NCI-H526 (cell line): ENCODE measurements at places on chromosomes 3 and 15.

DNA sequence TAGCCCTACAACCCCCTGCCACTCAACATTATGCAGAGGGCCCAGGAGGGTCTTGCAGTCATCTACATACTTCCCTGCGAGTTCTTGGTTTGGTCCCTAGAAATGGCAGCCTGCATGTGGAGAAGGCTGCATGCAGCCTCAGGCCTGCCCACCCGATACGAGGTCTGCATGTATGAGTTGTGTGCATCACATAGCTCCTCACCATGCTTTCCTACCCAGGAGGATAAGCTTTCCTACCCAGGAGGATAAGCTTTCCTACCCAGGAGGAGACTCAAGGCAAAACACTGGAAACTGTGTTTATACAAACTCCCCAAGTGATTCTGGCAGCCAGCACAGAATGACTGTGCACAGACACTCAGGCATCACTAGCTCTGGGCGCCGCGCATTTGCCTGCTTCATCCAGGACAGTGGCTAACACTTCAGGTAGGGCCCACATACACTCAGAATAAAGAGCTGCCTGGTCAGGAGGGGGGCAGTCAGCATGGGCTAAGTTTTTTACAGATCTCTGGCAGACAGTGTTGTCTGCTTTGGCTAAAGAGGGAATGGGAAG is 187.7 kb downstream of the THSD4 start:
- DNase-seq = no peak

- no peak for DNase-seq
These were observed 282.1 kb downstream of the RYR3 start for GRCh38 chr15:33592864-33593263.

GRCh38 chr3:82100378-82100777 is 338.9 kb upstream of the GBE1 start:
- DNase-seq = no peak

DNA sequence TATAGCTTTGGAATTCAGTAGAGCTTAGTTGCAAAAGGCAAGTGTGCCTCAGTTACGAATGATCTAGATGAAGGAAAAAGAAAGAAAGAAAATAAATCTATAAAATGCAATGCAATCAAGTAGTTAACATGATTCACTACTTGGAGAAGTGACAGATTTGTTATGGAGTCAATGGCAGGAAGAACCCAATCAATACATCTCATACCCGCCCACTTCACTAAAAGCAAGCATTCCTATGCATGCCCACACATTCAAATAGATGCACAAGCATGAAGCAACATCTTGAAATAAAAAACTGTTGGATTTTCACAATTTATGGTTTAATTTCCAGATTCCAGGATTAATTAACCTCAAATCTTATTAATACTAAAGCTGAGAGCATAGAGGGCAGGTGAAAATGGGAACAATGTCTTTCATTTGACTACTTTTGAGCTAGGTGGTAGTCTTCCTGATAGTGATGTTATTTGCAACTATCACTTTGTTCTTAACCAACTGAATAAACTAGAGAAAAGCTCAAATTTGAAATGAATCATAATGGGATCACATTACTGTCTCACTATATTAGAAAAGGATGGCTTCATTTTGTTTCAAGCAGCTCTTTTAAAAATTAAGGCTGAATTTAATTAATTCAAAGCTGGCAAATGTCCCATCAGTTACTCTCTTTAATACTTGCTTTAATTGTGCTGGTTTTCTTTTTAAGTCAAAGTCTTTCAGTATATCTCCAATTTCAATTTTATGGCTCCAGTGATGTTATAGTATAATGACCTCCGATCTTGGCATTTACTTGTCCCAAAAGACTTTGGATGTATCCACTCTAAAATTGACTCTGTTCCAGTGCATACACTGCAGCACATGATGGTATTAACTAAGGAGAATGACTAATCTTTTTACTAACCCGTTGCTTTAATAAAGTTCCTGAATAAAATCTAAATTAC is 46.7 kb upstream of the CCDC50 start:
- no peak for DNase-seq

DNA sequence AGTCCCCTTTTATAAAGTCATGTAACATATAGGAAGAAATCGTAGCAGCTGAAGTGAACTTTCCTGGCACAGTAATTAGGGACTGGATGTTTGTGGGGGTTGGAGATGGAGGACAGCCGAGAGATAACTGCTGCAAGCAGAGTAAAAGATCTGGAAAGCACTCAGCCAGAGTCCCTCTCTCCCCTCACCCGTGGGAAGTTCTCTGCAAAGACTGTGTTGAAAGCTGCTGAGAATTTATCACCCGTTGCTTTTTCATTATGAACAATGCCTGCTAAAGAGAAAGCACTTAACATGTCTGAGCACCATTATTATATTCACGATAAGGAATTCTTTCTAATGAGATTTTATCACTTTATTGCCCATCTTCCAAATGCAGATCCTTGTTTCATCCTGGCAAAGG is 248.8 kb downstream of the SHOX2 start:
- DNase-seq = no peak

GRCh38 chr3:163011596-163011995 is 1515.0 kb downstream of the OTOL1 start:
- no peak for DNase-seq

DNA sequence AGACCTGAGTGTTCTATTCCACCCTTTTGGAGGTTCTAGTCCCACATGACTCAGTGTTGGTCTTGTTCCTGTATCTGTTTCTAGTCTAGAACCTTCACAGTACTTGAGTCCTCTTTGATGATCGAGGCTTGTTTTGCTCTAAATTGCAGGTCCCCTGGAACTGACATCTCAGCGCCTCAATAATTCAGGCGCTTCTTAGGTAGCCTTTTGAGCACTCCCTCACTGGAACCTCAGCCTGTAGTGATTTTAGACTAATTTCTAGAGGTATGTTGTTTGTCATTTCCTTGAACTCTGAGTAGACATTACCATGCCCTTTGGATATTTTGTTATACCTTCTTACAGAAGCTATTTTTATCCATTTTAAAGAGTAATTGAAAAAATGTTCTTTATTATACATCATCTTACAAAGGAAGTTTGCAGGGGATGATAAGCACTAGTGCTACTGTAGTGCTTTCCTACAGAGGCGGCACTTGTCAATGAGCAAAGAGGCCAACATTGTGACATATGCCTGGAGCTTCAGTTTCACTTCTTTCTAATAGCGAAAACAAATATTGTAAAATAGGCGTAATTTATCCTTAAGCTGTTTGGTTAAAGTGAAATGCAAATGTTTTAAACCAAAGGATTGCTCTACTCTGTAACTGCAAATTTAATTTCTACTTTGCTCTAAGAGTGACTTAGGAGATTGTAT is 75.7 kb downstream of the EFL1 start:
- no peak for DNase-seq
